Stimulated activated CD8-positive, alpha-beta memory T cell treated with anti-CD3 and anti-CD28 coated beads, Interleukin-12 subunit alpha, Interleukin-12 subunit beta, amount 100 ng/mL, for 4 hours (primary cell): ENCODE measurements at places on chromosomes 5 and 9.

DNA sequence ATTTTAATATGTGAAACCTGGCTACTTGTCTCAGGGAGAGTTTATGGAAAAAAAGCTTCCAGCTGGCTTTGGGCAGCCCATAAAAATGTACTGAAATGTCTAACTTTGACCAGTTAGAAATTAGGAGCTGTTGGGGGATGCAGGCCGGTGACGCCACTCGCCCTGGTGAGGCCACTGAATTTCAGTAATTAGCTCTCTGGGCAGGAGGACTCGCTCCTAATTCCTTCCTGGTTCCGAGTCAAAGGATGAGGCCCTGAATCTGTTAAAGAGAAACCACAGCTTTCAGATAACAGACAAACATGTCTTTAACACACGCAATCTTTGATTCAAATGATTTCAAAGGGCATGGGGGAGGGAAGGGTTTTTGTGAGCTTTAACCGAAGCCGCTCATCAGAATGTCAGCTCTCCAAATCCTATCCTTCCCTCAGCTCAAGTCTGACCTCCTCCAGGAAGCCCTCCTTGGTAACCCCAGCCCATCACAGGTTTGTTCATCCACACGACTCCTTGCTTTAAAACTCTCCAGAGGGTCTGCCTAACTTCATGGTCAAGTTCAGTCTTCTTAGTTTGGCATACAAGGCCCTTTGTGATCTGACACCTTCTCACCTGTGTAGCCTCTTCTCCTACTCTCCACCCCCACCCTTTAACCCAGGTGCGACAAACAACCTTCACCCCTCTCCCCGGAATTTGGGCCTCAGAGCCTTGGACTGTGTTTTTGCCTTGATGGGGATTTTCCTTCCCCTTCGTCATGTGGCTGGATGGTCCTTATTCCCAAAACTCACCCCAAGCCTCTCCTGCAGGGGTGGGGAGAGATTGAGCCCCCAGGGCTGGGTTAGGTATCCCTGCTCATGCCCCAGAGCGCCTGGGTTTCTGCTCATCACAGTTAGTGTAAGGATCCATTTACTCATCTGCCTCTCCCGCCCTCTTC lies 13.6 kb upstream of the PHF19 start:
- DNase-seq: no peak

GRCh38 chr5:65803699-65804391 lies 81.8 kb downstream of the NLN start:
- DNase-seq: no peak

DNA sequence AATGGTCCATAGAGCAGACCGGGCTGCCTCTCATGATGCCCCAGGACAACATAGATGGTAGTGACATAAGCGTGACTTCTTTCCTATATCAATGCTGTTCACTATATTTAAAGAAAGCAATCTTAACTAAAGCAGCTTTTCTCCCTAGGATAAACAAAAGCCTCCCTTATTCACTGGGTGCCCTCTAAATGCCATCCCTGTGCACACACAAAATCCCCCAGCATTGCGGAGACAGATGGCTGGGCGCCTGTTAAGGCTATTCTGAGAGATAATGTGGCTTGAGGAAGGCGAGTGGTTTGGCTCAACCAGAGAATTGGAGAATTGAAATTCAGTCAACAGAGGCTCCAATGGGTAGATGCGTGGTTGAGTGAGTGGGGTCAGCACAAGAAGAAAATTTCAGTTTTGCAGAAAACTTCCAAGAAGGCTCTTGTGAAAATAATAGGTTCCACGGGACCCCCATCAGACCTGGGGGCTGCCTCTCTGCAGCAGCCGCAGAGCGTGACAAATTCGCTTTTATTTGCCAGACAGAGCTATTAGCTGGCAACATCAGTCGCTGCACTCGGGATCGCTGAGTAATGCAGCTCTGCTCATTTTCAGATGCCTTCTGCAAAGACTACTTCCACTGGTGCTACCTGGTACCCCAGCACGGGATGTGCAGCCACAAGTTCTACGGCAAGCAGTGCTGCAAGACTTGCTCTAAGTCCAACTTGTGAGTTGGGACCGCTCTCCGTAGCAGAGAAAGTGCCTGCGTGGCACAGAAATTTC lies 103.9 kb upstream of the ICE1 start:
- no peak for DNase-seq

DNA sequence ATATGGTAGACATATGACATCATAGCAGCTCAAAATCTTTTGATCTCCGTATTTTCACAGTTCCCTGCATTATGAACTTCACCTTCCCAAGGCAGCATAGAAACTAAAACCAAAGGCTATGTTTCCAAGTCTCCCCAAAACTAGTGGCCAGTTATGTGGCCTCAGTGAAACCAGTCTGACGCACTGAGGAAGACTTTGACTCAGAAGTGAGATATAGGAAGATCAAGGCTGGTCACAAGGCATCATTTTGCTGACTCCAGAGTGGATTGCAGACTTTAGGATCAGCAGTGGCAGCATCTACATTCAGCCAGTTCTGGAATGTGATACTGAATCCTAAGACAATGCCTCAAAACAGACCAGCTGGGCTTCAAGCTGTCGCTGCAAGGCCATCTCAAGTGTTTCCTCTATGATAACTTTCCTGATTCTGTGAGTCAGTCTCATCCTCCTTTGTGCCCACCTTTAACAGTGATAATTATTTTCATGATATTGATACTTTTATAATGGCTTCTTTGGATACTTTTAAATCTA lies 34.4 kb upstream of the ELL2 start:
- no peak for DNase-seq

DNA sequence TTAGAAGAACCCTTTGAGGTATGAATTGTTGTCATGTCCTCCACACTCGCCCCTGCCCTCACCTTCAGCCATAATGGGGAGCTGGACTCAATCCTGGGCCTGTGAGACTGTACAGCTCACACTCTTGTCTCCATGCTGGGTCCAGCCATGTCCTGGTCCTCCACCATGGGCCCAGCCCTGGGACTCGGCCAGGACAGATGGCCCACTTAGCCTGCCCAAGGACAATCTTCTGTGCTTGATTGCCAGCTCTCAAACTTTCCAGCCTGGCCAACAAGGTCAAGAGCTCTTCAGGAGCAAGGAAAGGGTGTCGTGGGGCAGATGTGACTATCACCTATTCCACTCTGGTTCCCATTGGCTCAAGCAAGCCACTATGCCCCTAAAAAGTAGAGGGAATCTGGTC lies 90.8 kb downstream of the HRH2 start:
- DNase-seq: no peak

- DNase-seq: no peak
Observed at GRCh38 chr9:21683484-21684175, 118.8 kb upstream of the MTAP start.

- DNase-seq: no peak
Observed at GRCh38 chr9:126421567-126422428, 95.2 kb downstream of the MVB12B start.

DNA sequence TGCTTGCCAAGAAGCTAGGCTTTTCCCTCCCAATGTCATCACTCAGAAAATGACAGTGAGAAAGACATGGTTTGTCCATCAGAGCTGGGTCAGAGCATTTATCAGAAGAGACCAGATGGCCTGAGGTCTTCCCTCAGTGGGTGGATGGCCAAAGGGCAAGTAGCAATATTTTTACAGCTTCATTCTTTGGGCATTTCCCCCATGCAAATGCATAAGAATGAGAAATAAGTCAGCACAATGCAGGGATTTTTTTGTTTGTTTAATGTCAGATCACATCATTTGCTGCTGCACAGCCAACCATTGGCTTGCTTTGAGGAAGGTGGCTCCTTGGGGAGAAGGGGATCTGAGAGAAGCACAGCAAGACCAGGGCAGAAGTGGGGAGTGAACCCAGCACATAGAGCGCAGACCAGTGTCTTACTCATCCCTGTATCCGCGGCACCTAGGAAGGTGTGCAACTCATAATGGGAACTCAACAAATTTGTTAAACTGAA lies 209.6 kb downstream of the SEMA6A start:
- no peak for DNase-seq

GRCh38 chr5:69105996-69106906 lies 12.4 kb downstream of the SLC30A5 start:
- no peak for DNase-seq

- no peak for DNase-seq
Observed at GRCh38 chr9:8649160-8649559, 849.6 kb upstream of the DMAC1 start.

DNA sequence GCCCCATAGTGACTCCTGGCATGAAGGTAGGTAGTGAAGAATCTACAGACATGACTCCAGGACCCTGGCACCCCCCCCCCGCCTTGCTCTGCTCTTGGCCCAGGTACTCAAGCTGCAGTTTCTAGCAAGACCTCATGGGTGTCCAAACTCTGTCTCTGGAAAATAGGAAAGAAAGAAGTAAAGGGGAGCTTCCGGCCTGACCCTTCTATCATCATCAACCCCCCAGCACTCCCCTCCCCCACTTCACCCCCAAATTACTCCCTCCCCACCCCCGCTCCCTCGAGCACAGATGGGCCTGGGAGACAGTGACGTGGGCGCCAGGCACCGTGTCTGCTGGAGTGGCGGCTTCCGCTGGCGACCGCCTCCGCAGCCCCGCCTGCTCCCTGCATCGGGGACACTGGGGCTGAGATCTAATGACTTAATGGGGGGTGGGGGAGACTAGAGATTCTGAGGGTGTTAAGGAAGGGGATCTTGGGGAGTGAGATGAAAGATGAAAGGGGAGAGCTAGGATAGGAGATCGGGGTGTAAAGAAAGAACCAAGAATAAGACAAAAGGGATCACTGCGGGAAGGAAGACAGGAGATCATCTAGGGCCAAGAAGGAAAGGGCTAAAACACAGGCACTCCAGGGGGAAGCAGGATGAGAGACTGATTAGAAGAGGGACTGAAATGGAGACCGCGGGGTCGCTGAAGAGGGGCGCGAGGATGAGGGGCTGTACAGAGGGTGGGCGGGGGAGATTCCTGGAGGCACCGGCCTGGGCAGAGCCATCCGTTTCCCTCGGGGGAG lies 1.1 kb upstream of the DNAJB5 start:
- peak; percentile 45 for DNase-seq

- DNase-seq: no peak
Observed at GRCh38 chr9:113619491-113620376, 156.2 kb downstream of the RGS3 start.

- DNase-seq: no peak
Observed at GRCh38 chr9:137870432-137870831, 7.2 kb upstream of the CACNA1B start.

DNA sequence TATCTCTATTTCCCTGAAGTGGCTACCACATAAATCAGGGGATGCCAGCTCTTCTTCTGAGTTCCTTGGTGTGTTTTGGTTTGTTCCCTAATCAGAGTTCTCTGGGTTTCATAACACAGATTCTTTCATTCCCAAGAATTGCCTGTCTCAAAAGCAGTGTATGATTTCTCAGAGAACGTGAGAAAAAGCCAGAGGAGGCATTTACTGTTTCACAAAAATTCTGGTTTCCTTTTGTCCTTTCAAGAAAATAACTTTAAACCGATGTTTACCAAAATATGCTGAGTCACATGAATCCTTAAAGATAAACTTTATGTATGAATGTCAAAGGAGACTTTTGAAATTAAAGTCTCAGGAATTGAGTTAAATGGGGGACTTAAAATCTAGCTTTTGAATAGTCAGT lies 314.3 kb downstream of the EBF1 start:
- DNase-seq: no peak

DNA sequence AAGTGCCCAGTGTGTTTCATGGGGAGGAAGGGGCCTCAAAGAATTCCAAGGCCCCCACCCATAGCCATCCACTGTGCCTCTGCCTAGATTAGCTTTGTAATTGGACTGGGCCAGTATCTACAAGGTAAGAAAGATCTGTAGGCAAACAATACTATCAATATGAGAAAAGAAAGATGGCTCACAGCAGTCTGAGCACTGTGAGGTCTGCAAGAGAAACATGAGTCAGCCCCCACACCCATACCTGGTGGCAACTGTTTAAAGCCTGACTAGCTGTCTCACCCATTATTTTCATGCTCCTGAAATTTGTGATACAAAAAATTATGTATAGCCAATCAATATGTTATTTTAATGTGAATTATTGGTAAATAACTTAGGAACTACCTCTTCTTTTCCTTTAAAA lies 10.0 kb upstream of the ZNF483 start:
- DNase-seq: no peak

DNA sequence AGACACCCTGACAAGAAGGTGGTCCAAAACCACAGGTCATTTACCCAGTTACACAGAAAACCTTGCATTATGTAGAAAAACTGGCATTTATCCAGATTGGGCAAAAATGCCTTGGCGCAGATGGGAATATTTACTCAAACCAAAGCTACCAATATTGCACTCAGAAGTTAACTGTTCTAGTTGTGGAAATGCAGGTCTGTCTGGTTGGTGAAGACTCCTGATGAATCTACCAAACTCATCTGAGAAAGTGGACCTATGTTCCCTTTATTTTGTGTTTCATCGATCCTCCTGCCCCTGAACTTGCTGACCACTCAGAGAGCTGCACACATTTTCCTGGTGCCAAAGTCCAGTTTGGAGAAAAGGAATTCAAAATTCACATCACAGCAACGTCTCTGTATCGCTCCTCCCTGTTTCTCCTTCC lies 85.2 kb upstream of the ALDH1A1 start:
- DNase-seq: no peak

DNA sequence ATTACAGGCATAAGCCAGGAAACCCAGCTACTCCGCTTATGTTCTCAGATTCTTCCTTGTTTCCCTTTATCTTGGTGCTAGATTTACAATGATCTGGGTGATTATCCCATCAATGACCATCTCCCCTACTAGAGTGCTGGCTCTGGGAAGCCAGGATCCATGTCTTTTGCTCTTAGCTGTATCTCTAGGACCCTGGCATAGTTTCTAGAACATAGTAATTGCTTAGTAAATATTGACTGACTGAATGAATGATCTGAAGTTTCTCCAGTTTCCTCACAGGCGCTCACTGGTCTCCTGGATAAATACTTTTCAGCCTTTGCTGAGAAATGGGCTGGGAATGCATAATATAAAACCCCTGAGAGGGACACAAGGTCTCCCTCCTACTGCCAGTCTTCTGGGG lies 60.0 kb upstream of the KLF9 start:
- no peak for DNase-seq

DNA sequence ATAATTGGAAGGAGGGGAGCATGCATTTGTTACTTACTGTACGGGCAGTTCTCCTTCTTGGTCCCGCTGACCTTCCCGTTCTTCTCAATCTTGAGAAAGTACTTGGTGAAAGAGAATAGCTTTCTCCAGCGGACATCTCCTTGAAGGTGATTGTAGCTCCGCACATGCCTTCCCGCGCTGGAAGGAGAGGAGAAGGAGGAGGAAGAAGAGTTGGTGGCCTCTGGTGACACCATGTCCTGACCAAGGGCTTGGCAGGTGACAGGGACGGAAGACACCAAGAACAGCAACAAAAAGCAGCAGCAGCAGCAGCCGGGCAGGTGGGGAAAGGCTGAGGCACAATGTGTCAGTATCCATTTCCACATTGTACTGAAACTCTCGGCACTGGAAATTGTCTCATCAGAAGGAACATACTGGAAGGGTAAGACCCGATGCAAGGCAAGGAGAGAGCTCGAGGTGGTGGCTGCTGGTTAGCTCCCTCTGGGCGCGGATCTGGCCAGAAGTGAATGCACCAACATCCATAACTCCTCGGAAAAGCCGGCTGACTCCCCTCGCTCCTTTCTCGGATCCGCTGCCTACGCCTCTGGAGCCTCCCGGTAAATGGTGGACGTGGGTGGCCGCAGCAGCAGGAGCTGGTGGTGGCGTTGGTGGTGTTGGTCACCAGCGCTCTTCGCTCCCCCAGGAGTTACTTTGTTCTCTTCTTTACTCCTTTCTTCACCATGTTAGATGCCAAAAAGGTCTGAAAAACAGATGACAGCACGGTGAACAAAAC lies 715 bp downstream of the FGF10 start:
- no peak for DNase-seq

GRCh38 chr5:112203229-112203628 lies 215.8 kb downstream of the EPB41L4A start:
- no peak for DNase-seq

GRCh38 chr5:108930107-108930506 lies 182.4 kb downstream of the FER start:
- no peak for DNase-seq

GRCh38 chr5:127290019-127290945 lies at the start of gene MEGF10:
Gene MEGF10 (plus strand): TSS chr5:127290796. CDS start chr5:127331309, 40,513 bp downstream.
- DNase-seq: no peak
